ENCODE measurements at places on chromosomes 2 and 18. TPM values are rescaled to one million over a fixed set of nuclear protein-coding genes. Genes with fewer than 3 reads are reported as not detected.

SLC23A3 gene
- total RNA-seq: 0.59 TPM

MARCHF4 gene
- total RNA-seq: 3.6 TPM

CLK1 gene
- total RNA-seq: 79.0 TPM

- DNase-seq: no peak
Observed at GRCh38 chr18:79445221-79445620, 49.5 kb downstream of the NFATC1 start.

GRCh38 chr2:17620280-17620679 is 79.8 kb downstream of the VSNL1 start:
- no peak for DNase-seq

- DNase-seq: no peak
Observed at GRCh38 chr18:39825485-39826150, 2129.4 kb upstream of the PIK3C3 start.

- DNase-seq: no peak
Observed at GRCh38 chr2:133607679-133608078, 39.4 kb upstream of the NCKAP5 start.

Data from pulmonary artery endothelial cell (primary cell).